ENCODE measurements at places on chromosomes 2 and 18.

GRCh38 chr2:215612786-215613185 is 176.9 kb upstream of the FN1 start:
- H3K36me3 ChIP-seq, result no peaks in the 10 kb centered on the region
- H3K4me1 ChIP-seq, result no peaks in the 10 kb centered on the region
- no peaks in the 10 kb centered on the region for H3K27me3 ChIP-seq
- no peak overlapping the region for H3K4me3 ChIP-seq
- H3K27ac ChIP-seq, result no peak overlapping the region

GRCh38 chr2:125169764-125170146 is 1144.7 kb downstream of the CNTNAP5 start:
- H3K4me1 ChIP-seq, result no peaks in the 10 kb centered on the region
- no peaks in the 10 kb centered on the region for H3K36me3 ChIP-seq
- no peak overlapping the region for H3K27ac ChIP-seq
- no peak overlapping the region for H3K4me3 ChIP-seq
- DNase-seq, result no peak

DNA sequence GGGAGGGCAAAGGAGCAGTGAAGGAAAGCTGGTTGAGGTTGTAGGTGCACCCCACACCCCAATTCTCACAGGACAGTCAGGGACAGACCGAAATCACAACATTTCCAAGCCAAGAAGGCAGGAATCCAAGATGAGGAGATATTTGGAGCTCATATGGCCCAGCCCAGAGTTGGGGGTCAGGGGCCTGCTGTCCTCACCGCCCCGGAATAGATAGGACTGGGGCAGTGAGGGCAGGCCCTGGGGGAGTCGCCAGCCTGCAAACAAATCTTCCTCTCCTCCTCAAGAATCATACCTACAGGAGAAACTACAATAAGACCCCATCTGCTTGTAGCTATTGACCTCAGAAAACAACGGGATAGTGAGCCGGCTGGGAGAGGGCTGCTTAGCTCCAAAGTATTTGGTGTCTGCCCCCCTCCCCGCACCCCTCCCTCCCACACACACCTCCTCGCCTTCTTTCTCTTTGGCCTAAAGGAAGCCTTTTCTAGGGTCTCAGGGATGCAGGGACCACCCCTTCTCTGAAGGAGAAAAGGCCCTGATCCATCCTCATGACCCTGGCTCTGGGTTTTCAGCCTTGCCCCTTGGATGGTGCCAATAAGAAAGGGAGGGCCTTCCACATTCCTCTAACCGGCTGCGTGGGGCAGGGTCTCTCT is 3.8 kb downstream of the EN1 start:
- H3K27me3 ChIP-seq, result peaks cover 87% of the 10 kb centered on the region
- DNase-seq, result no peak
- H3K4me3 ChIP-seq, result no peak overlapping the region
- H3K4me1 ChIP-seq, result peaks cover 54% of the 10 kb centered on the region
- H3K36me3 ChIP-seq, result no peaks in the 10 kb centered on the region

DNA sequence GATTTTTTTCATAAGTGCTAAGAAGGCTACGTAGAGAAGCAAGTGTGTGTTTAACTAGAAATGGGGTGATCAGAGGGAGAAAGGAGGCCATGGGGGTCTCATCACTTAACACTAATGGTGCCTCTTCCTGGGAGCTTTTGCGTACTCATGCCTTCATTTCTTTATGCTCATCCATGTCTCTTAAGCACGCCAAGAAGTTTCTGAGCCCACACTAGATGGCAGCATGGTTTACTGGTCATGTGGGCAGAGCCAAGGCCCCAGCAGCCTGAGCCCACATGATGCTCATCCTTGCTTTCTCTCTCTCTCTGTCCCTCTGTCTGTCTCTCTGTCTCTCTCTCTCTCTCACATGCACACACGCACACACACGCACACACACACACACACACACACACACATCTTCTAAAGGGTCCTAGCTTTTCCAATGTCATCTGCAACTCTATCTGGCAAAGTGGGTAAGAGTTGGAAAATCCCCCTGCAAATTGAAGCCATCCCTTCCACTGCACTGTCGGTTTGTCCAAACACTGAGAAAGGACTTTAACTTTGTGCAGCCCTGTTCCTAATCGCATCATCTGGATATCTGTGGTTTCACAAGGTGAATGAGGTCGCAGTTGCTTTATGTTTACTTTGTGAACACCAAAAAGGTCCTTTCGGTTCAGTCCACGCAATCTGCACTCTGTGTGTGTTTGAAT is 137.1 kb upstream of the CCDC68 start:
- DNase-seq, result no peak
- H3K4me3 ChIP-seq, result no peak overlapping the region
- no peaks in the 10 kb centered on the region for H3K4me1 ChIP-seq
- H3K36me3 ChIP-seq, result no peaks in the 10 kb centered on the region

DNA sequence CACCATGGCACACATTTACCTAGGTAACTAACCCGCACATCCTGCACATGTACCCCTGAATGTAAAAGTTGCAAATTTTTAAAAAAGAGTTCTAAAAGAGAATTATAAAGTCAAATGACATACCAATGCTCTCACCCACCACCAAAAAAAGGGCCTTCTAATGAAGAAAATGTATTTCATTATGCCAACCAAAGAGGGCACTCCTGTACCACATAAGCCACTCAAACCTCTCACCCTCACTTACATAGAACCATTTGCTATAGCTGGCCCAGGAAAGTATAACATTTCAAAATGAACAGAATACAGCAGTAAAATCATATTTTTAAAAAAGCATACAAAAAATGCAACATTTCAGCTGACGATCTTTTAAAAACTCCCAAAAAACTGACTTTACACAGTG is 241.5 kb upstream of the PKDCC start:
- no peaks in the 10 kb centered on the region for H3K4me1 ChIP-seq
- H3K27me3 ChIP-seq, result no peaks in the 10 kb centered on the region
- DNase-seq, result no peak
- H3K36me3 ChIP-seq, result no peaks in the 10 kb centered on the region
- H3K4me3 ChIP-seq, result no peak overlapping the region

DNA sequence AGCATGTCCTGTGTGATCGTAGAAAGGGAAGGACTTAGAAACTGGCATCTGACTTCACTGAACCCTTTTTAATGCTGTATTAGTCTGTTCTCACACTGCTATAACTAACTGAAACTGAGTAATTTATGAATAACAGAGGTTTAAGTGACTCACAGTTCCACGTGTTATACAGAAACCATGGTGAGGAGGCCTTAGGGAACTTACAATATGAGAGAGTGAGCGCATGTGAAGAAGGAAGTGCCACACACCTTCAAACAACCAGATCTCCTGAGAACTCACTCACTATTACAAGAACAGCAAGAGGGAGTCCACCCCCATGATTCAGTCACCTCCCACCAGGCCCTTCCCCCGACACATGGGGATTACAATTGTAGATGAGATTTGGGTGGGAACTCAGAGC is 811.3 kb downstream of the CPS1 start:
- no peak overlapping the region for H3K27ac ChIP-seq
- H3K27me3 ChIP-seq, result no peaks in the 10 kb centered on the region
- H3K36me3 ChIP-seq, result no peaks in the 10 kb centered on the region
- H3K4me1 ChIP-seq, result no peaks in the 10 kb centered on the region

GRCh38 chr18:46264255-46264654 is 160.1 kb downstream of the HAUS1 start:
- no peak overlapping the region for H3K27ac ChIP-seq
- peaks cover 4% of the 10 kb centered on the region for H3K4me1 ChIP-seq
- no peaks in the 10 kb centered on the region for H3K27me3 ChIP-seq
- no peak for DNase-seq
- H3K4me3 ChIP-seq, result no peak overlapping the region

GRCh38 chr2:218282173-218282991 is 9.9 kb downstream of the TMBIM1 start:
- peaks cover 69% of the 10 kb centered on the region for H3K4me1 ChIP-seq
- H3K27me3 ChIP-seq, result no peaks in the 10 kb centered on the region
- DNase-seq, result no peak
- H3K27ac ChIP-seq, result peak overlapping the region; percentile 62

- H3K27me3 ChIP-seq, result no peaks in the 10 kb centered on the region
- H3K27ac ChIP-seq, result no peak overlapping the region
- H3K4me3 ChIP-seq, result no peak overlapping the region
- H3K4me1 ChIP-seq, result no peaks in the 10 kb centered on the region
- H3K36me3 ChIP-seq, result no peaks in the 10 kb centered on the region
- no peak for DNase-seq
Observed at GRCh38 chr2:558302-558642, 118.9 kb downstream of the TMEM18 start.

DNA sequence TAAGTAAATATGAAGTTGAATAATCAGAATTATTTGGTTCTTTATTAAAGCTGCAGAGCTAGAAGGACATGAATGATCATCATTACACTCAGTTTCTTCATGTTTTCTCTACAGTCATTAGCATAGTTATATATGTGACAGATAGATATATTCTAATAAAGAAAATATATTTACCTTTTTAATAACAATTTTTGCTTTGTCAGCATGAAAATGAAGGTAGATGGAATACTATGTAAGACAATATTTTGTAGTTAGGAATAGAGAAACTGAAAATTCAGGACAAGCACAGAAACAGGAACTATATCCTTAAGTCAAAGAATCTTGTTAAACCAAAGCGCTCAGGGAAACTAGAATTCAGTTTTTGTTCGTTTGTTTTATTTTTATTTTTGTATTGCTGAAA is 649.9 kb upstream of the NRXN1 start:
- no peaks in the 10 kb centered on the region for H3K36me3 ChIP-seq
- no peak overlapping the region for H3K27ac ChIP-seq
- DNase-seq, result no peak
- H3K27me3 ChIP-seq, result no peaks in the 10 kb centered on the region
- H3K4me1 ChIP-seq, result no peaks in the 10 kb centered on the region

DNA sequence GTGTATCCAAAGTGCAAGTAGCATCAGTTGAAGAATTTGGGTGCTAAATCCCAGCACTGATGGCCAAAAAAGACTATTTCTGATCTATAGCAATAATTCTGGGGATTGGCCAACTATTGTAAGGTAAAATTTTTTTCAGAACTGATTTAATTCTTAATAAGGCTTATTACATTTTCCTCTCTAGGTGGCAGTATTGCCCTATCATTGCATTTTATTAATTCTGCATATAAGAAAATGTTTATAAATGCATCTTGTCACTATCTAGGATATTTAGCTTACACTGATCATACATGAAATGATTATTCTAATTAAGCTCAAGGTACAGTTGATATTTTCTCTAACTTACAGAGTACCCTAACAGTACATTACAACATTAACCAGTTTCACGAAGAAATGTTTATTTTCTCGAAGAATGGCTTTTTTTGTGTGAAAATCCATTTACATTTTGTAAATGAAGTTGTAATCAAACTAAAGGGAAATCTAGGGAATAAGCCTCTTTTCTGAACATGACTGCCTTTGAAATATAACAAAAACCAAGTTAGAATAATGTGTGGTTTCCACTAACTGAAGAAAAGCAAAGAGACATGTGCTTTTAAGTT is 11.0 kb downstream of the TTN start:
- no peak overlapping the region for H3K4me3 ChIP-seq
- H3K4me1 ChIP-seq, result no peaks in the 10 kb centered on the region
- DNase-seq, result peak; percentile 49
- no peaks in the 10 kb centered on the region for H3K27me3 ChIP-seq
- peaks cover 17% of the 10 kb centered on the region for H3K36me3 ChIP-seq

DNA sequence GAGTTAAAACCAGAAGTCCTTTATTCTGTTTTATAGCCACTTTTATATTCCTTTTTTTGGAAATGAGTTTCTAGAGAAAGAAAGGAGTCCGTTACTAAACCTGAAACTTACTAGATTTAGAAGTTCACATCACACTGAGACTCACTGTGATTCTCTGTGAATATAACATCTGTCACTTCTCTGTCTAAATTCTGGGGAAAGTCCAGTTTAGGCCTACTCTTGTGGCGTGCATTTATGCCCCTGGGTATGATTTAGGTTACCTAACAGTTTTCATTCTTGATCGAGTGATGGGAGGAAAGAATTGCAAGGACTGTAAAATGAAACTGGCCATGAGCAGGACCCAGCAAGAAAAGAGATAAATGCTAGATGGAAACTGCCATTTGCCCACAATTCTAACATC is 449.6 kb downstream of the SPAG16 start:
- H3K4me3 ChIP-seq, result no peak overlapping the region
- DNase-seq, result no peak

DNA sequence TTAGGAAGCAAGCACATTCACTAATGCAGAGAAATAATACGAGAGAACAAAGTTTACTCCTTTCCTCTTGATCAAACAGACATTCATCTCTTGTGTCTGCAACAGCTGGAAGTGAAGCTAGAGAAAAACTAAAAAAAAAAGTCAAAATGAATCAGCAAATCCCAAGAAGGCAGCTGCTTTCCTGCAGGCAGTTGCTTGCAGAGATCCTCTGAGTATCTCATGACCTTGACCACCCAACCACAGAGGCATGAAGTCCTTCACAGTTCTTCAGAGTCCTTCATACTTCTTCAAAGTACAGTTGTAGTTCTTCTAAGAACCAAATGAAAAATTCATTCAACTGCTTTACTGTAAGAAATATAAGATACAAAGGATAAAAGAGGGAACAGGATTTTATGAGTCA is 97.2 kb upstream of the ACVR1C start:
- DNase-seq, result no peak
- no peak overlapping the region for H3K4me3 ChIP-seq
- H3K27ac ChIP-seq, result no peak overlapping the region
- no peaks in the 10 kb centered on the region for H3K27me3 ChIP-seq
- no peaks in the 10 kb centered on the region for H3K4me1 ChIP-seq
- H3K36me3 ChIP-seq, result no peaks in the 10 kb centered on the region

DNA sequence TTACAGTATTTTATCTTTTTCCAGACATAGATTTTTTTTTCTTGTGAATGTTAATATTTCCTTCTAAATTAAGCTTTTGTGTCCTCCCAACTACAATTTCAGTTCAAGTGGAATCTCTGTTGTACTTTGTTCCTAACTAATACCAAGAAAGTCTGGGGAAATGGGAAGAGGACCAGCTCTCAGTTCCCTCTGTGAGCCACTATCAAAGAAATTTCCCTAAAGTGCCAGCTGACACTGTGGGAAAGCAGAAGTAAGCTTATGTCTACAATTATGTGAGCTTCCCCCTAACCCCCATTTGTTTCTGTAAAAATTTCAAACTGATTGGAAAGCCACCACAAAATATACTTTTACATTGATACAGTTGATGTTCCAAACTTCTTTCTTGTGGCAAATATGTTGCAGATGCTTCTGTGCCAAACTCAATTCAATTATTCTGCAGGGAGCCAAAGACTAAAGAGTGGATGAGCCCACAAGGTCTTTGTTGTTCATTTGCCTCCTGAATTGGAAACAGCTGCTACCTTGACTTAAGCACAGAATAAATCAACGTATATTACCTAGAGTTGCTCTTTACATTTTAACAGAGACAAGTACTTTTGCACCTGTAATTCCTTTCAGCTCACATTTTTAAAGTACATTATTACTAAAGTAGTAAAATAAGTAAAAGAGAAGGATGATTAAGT is 306.6 kb downstream of the PTH2R start:
- DNase-seq, result no peak
- H3K36me3 ChIP-seq, result no peaks in the 10 kb centered on the region
- H3K4me3 ChIP-seq, result no peak overlapping the region
- H3K27me3 ChIP-seq, result no peaks in the 10 kb centered on the region
- no peaks in the 10 kb centered on the region for H3K4me1 ChIP-seq

DNA sequence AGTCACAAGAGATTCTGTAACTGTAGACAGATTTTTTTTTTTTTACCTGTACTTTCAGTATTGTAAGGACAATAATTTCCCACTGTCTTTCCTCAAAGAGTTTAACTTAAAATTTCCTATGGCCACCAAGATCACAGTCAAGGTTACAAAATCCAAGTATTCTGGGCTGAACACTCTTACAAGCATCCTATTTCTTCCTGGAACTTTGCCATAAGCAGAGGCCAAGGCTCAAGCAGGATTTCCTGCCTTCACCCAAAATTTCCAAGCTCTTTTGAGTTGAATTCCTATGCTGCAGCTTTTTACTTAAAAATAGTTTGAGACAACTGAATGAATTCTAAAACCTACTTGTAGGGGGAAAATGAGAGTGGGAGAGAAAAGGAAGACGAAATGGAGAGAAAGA is 299.4 kb downstream of the ZNF516 start:
- no peaks in the 10 kb centered on the region for H3K36me3 ChIP-seq
- no peak overlapping the region for H3K27ac ChIP-seq
- H3K27me3 ChIP-seq, result no peaks in the 10 kb centered on the region
- DNase-seq, result no peak
